ENCODE measurements at places on chromosomes 11 and 22.
A peak's percentile ranks its signal among the peaks of the same experiment; 100 is the strongest.

DNA sequence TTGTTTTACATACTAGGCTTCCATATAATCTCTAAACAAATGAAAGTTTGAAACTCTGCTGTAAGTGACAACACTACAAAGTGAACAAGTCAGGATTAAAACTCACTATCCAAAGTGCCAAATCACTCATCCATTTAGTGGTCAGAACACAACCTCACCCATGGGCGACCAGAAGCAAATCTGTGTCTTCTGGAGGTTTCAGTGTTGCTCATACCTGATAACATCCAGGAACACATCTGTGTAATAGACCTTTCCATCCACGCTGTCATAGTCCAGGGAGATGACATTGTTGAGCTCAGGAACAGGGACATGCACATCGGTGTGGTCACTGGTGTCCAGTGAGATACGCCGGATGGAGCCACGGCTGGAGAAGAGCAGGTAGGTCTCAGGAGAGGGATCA lies 28.5 kb upstream of the CKAP5 start:
- no peak for DNase-seq

DNA sequence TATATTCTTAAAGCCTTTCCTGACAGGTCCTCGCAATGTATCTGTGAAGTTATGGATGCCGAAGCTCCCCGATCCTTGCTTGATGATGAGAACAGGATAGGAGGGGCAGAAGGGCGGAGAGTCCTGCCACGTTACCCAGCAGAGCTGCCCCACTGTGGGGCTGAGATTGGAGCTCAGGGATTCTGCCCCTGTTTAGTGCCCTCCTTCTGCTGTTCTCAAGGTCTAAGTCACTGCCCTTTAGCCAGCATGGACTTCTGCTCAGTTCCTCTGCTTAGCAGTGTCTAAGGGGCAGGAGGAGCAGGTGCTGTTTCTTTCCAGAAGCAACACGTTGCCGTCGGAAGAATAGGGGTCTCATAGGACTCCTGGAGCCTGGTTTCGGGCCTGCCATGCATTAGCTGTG lies 164.2 kb upstream of the B3GAT1 start:
- no peak for DNase-seq

- DNase-seq, result no peak
These were observed 124.2 kb downstream of the NCAM1 start for GRCh38 chr11:113085446-113085845.

DNA sequence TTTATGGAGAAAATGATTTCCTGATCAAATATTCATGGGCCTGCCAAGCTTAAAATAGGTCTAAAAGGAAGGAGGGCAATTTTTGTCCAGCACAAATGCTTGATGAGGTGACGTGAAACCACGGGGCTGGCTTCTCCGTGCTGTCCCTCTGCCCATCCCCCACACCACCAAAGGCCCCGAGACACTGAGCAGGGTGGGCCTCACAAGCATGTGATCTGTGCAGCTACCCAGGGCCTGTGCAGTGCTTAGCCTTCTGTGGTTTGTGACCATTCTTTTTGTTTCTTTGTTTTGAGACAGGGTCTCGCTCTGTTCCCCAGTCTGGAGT lies 94.8 kb upstream of the RTL6 start:
- no peak for DNase-seq

GRCh38 chr22:50296658-50297490 lies 10.6 kb downstream of the PLXNB2 start:
- no peak for DNase-seq

GRCh38 chr11:10598816-10599215 lies 30.4 kb upstream of the LYVE1 start:
- no peak for DNase-seq

DNA sequence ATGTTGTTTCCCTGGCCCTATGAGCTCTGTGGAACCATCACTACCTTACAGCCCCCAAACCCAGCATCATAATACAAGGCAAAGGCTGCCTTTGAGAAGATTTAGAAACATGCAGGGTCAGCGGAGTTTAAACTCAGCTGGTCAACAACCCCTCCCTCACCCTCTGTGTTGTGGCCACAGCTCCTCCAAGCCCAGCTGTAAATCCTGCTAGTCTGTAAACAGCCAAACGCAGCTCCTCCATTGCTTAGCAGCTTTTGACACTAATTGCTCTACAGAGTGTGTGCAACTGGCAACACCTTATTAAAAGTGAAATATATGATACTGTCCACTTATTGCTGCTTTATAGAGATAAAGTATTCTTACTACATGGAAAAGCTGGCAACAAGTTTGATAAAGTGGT lies 29.1 kb downstream of the OPCML start:
- DNase-seq, result no peak

GRCh38 chr11:46450846-46451477 lies 59.4 kb upstream of the CHRM4 start:
- no peak for DNase-seq

GRCh38 chr11:111550258-111550657 lies 9.7 kb downstream of the LAYN start:
- DNase-seq, result no peak

DNA sequence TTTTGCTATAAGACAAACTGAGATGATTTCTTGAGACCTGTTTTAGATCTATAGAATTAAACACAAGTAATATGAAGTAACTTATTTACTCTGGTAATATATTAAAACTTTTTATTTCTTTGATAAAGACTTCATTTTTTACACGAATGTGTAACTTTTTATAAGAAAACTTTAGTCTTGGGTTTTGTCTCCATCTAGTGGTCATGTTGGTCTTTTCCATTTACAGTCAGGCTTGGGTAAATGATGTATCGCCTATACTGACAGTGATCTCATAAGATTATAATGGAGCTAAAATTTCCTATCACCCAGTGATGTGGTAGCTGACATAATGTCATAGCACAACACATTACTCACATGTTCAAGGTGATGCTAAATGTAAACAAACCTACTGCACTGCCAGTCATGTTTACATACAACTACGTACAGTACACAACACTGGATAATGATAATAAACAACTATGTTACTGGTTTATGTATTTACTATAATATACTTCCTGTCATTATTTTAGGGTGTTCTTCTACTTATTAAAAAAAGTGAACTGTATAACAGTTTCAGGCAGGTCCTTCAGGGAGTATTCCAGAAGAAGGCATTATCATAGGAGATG lies 7.5 kb upstream of the C11orf97 start:
- DNase-seq, result no peak

DNA sequence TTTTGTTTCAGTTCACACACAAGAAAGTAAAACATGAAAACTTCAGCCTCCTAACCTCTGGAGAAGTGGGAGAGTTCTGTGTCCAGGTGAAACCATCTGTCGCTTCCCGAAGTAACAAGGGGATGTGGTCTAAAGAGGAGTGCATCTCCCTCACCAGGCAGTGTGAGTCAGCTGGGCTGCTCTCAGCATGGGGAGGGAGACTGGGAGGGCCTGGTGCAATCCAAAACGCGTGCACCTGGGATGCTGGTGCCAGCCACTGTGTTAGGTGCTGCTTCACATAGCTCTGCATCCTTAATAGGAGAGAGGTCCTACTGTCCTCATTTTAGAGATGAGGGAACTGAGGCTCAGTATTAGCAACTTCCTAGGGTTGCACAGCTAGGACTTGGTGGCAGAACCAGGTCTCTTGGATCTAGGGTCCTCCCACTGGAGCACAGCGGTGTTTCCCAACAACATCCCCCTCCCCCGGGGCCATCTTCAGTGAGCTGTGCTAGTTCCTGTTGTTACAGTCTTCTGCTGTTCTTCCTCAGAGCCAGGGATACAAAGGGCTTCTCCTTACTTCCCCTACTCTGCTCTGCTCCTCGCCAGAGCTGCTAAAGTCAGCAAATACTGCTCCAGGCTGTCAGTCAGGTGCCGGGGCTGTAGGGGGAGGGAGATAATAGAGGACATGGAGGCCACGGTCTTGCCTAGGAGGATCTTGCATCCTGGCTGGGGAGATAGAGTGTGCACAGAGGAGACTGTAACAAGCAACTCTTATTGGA lies 8.0 kb downstream of the IL10RA start:
- no peak for DNase-seq

DNA sequence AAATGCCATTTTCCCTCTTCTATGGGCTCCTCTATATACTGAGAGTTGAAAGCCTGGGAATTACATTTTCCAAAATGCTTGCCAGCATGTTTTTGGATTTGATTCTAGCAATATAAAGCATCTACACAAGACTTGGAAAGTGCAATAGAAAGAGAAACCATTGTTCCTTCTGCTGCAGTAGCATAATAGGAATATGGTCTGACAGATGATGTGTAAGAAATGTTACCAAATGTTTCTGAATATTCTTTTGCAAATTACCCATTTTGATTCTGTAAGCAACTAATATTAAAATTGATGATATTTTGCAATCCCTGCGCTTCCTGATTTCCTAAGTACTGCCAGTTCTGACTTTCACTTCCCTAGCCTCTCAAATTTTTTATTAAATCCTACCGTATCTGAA lies 61.6 kb downstream of the CASP12 start:
- no peak for DNase-seq

GRCh38 chr22:22045571-22046335 lies 63.2 kb upstream of the TOP3B start:
- no peak for DNase-seq

DNA sequence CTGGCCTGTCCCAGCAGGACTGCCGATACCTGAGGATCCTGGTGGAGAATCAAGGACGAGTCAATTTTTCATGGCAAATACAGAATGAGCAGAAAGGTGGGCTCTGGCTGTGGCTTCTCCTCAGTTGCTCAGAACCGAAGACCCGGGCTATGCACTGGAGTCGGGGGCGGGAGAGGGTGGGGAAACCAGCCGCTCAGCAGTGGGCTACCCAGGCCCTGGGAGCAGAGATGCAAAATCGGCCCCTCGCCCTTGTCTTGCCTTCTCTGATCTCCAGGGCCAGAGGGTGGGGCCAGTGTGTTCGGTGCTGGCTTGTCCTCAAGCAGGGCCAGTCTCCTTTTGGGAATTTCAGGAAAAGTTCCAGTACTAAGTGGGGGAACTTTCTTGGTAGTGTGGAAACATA lies 18.4 kb upstream of the GLB1L2 start:
- DNase-seq, result no peak

DNA sequence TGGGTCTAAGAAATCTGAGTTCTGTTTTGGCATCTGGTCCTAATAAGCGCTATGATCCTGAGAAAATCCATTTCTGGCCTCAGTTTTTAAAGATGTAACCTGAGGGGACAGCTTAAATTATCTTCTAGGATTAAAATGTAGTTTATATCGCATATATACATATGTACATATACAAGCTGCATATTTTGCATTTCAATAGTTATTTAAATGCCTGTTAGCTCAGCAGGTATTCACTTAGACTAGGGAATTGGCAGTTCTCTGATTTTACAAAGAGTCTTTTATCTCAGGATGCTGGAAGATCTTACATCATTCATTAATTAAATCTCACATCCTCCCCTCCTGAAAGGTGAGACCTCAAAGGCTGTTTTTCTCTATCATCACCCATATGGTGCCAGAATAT lies 1232.8 kb downstream of the LRRC4C start:
- DNase-seq, result no peak

- DNase-seq, result no peak
These were observed 71.5 kb upstream of the USP47 start for GRCh38 chr11:11770296-11770695.

DNA sequence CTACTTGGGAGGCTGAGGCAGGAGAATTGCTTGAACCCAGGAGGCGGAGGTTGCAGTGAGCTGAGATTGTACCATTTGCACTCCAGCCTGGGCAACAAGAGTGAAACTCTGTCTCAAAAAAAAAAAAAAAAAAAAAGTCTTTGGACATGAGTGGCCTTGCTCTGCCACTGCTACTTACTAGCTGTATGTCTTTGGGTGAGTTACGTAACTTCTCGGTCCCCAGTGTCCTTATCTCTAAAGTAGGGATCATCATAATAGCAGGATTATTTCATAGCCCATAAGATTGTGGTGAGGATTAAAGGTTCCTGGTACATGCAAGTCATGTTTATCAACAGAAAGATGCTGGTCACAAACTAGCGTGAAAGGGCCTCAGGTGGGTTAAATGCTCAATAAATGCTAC lies 53.9 kb upstream of the HEPHL1 start:
- DNase-seq, result no peak

DNA sequence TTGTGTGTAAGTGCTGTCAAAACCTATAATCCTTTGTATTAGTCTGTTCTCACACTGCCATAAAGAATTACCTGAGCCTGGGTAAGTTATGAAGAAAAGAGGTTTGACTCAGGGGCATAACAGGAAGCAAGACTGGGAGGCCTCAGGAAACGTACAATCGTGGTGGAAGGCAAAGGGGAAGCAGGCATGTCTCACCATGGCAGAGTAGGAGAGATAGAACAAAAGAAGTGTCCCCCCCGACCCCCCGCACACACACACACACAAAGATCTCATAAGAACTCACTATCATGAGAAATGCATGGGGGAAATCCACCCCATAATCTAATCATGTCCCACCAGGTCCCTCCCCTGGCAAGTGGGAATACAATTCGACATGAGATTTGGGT lies 2.3 kb upstream of the USP28 start:
- DNase-seq, result no peak

- no peak for DNase-seq
These were observed 406.2 kb downstream of the METTL15 start for GRCh38 chr11:28514391-28514790.

DNA sequence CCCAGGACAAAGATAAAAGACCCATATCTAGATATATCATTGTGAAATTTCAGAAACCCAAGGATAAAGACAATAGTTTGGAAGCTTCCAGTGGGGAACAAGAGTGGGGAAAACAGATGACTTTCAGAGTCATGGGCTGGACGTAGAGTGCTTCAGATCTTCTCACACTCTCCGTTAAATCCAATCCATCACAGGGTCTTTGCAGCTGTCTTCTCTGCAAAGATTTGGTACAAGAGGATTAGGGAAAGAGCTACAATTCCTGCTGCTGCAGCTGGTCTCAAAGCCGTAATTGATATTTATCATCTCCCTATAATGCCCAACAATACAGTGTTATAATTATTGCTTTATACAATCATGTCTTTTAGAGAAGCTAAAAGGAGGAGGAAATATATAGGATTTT lies 63.4 kb upstream of the CLPB start:
- no peak for DNase-seq

- DNase-seq, result peak; percentile 14
These were observed 1.5 kb downstream of the RAB30 start for GRCh38 chr11:83070044-83070701.

- DNase-seq, result no peak
These were observed 3.2 kb downstream of the ST14 start for GRCh38 chr11:130162733-130163132.

- no peak for DNase-seq
These were observed 73.0 kb upstream of the VPREB1 start for GRCh38 chr22:22171357-22172218.

- DNase-seq, result no peak
These were observed 58.9 kb upstream of the MYEOV start for GRCh38 chr11:69234740-69235710.

DNA sequence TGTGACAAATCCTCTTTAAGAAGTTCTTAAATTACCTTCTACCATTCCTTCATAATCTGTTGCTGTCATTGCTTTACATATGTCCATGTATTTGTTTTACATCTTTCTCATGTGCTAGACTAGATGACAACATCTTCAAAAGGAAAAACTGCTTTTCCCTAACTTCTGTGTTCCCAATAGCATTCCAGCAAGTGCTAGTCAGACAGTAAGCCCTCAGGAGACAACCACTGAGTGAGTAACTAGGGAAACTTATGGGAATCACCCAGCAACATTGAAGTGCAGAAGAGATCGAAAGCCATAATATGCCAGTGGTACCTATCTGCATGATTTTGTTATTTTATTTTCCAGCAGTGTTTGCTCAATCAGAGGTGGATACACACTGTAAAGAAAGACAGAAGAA lies 889.7 kb upstream of the API5 start:
- DNase-seq, result no peak

GRCh38 chr11:12771875-12772274 lies 97.7 kb downstream of the TEAD1 start:
- no peak for DNase-seq

GRCh38 chr11:47991894-47992293 lies 11.5 kb downstream of the PTPRJ start:
- DNase-seq, result no peak

GRCh38 chr11:21675049-21675616 lies 517.8 kb upstream of the ANO5 start:
- DNase-seq, result no peak
